ENCODE measurements at places on chromosomes 3 and 15.
A peak's percentile ranks its signal among the peaks of the same experiment; 100 is the strongest.

DNA sequence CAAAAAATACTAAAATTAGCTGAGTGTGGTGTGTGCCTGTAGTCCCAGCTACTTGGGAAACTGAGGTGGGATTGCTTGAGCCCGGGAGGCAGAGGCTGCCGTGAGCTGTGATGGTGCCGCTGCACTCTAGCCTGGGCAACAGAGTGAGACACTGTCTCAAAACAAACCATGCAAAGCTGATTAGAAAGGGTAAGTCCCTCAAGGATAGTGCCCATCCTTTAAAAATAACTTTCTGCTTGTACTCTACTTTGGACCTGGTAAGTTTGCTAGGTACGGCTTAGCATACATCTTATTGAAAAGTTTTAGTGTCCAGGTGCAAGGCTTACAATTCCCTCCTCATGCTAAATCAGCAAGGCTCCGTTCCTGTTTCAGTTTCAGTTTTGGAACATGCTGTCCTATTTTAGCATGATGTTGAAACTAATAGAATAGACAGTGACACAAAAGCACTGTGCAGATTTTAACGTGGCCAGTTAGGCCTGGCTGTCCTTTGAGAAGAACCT is 21.4 kb downstream of the FEM1B start:
- DNase-seq, result peak; percentile 21

DNA sequence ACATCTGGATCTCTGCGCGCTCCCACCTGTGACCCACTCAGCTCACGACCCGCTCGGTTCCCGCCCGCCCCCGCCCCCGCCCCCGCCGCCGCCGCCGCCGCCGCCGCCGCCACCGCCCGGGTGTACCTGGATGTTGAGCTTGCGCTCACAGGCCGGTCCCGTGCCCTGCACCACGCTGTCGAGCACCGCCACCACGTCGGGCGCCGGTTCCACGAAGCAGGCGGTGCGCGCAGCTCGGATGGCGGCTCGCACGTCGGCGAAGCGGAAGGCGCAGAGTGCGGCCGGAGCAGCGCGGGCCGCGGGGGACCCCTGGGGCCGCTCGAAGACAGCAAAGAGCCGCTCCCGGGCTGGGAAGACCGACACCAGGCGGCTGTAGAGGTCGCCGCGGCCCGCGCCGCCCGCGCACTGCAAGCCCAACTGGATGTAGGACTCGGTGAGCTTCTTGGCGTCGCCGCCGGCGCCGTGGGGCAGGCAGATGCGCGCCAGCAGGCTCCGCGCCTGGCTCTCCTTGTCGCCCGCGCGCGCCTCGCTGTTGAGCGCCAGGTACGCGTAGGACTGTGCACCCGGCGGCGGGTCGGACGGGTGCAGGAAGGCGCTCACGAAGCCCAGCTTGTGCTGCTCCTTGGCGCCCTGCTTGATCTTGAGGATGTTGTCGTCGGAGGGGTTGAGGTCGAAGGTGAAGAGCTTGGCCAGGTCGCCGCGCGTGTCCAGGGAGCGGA is 1.1 kb downstream of the PLXND1 start:
- DNase-seq, result peak; percentile 50

GRCh38 chr3:168025076-168025475 is 70.6 kb downstream of the GOLIM4 start:
- peak; percentile 10 for DNase-seq

- no peak for DNase-seq
Observed at GRCh38 chr15:55782901-55783300, 39.9 kb upstream of the PRTG start.

GRCh38 chr3:54139630-54140029 is 17.3 kb downstream of the CACNA2D3 start:
- DNase-seq, result no peak

DNA sequence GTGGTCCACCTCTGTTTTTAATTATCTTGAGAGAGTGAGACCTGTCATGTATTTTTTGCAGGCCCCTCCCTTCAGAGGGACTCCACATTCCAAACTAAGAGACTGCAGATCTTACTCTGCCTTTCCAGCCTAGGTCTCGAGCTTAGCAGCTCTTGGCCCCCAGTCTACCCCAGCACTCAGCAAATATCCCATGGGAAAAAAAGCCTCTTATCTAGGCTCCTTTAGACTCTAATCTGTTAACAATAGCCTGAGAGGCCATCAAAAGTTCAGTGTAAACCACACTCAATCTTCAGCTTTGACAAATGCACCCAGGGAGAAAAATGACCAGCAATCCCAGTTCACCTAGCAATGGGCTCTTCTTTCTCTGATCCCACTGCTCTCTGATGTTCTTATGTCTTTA is 8.6 kb upstream of the BLM start:
- DNase-seq, result no peak

GRCh38 chr3:11655196-11655928 is 11.6 kb upstream of the VGLL4 start:
- DNase-seq, result peak; percentile 40

DNA sequence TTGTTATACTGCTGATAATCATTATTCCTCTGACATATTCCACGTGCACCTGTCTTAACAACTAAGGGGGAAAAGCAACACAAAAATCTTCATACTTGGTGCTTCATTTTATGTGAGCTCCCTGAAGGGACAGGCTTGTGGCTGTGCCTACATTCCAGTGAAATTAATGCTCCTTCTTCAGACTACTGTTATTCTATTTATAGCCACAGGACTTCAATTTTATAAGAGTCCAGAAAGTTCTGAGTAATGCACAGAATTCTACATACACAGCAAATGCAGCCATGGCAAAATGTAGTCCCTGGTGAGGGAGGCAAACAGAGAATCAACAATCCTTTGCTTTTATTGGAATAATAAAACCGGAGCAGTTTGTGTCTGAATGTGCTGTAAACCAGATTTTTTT is 417.1 kb downstream of the RBMS3 start:
- peak; percentile 42 for DNase-seq

DNA sequence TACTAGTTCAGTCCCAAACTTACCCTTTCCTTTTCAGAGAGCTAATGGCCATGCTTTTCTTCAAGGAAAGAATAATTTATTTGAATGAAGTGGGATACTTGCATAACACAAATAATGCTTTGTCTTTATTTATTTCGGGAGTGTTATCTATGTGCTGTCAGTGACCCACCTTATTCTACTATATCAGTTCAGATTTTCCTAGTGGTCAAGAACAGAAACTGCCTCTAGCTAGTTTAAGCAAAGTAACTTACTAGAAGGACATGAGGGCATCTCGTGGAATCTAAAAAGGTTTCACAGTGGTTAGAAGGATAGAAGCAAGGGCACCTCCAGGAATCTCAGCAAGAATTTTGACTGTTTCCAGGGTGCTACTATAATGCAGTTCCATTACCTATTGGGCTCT is 3.8 kb upstream of the TIMMDC1 start:
- DNase-seq, result peak; percentile 37

DNA sequence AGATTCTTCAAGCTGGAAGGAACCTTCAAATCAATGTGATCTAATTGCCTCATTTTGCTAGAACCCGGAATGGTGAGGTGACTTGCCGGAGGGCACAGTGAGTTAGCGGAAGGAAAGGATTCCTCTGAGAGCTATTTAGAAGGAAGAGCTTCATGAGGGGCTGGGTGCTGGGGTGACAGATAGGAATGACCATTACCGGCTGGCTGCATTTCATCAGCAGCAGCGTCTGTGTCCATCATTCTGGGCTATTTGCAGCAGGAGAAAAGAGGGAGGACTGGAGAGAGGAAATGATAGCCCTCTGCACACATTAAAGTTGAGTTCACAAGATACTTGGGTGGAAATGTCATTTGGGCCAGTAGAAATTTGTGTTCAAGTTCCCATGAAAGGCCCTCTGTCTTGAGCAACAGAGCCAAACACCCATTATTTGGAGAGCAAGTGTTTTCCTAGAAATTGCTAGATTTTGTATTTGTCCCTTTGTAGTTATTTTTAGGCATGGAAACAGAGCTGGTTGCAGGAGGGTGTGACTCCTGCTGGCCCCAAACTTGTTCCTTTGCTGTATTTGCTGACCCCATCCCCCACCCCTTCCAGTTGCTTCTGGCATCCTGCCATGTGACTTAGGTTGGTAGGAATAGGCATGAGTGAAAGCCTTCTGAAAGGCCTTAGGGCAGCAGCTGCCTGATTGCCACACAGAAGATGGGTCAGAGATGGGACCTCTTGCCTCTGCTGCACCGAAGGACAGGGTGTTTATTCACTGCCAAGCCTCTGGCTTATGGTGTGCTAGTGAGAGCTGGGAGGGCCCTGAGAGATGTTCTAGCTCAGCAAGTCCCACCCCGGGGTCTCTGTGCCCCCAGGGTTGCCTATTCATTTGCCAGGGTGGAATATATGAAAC is 87.5 kb upstream of the PLXNA1 start:
- DNase-seq, result peak; percentile 25

DNA sequence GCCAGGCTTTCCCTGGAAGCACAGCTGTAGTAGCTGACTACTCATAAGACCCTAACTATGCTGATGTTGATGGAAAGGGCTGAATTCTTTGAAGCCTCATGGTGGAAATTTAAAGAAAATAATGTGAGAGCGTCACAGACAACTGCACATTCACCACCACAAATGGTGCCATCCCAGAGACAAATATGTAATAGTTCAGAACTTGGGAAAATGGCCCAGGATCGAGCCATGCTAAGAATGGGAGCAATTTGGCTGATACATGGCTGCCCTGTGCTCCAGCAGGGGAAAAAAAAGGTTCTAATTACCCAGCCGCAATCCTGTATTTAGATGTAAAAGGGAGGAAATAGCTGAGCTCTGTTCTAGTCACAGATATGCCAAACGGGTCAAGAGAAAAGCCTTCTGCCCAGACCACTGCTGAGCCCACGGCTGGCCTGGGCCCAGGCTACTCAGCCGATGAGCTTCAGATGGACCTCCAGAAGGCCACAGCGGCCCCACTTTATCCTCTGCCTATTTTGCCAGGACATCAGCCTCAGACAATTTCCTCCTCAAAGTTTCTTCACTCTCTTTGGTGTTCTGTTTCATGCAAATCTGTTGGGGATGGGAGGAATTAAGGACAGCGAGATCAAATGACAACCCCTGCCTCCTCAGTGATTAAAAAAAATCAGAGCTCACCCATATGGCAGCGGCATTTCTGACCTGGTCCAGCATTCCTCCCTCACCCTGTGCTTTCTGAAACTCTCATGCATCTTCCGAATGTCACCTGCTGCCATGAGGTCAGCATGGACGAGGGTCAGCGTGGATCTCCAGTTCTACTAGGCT is 54.5 kb upstream of the MEX3B start:
- DNase-seq, result no peak

GRCh38 chr3:111763968-111764367 is 95.1 kb upstream of the PHLDB2 start:
- no peak for DNase-seq

GRCh38 chr15:60649845-60650548 is 171.1 kb upstream of the ICE2 start:
- DNase-seq, result no peak

GRCh38 chr3:55201779-55202178 is 273.9 kb upstream of the LRTM1 start:
- DNase-seq, result no peak

- no peak for DNase-seq
Observed at GRCh38 chr3:165938986-165939540, 101.8 kb upstream of the BCHE start.

GRCh38 chr15:66404532-66404931 is 17.8 kb downstream of the MAP2K1 start:
- DNase-seq, result no peak

DNA sequence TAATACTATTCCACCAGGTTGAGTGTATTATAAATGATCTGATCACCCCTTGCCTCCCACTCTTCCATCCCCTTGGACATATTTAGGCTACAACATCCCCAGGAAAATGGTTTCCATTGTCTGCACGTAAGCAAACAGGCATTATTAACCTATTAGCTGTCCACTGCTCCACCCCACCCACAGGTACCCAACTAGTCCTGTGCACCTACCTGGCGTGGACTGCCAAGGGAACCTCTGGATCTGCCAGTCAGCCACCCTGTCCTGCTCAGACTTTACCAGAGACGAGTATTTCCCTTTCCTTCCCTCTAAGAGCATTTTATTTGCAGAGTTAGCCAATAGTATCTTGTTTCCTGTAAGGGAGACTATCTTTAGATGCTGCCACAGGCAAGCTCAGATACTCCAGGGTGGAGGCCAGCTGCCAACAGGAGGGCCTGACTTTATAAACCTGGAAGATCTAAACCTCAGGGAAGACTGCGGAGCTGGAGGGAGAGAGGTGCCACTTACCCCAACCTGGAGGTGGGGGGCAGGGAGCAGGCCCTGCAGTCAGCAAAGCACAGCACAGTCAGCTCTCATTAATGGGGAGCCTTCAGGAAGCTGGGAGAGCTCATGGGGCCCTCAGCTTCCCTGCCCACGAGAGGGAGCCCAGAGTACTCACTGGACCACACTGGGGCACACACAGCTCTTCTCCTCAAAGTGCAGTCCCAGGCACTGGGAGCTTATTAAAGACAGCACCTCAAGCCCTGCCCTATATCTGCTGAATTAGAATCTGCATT is at the start of gene CX3CR1:
CX3CR1 (minus strand) TSS at position 292 of the 773 bp plus-strand sequence. CDS start 13,527 bp downstream, outside the sequence.
- DNase-seq, result no peak

GRCh38 chr15:87538327-87538834 is 718.2 kb downstream of the NTRK3 start:
- DNase-seq, result no peak

- DNase-seq, result no peak
Observed at GRCh38 chr3:43926055-43926454, 235.3 kb downstream of the ABHD5 start.

DNA sequence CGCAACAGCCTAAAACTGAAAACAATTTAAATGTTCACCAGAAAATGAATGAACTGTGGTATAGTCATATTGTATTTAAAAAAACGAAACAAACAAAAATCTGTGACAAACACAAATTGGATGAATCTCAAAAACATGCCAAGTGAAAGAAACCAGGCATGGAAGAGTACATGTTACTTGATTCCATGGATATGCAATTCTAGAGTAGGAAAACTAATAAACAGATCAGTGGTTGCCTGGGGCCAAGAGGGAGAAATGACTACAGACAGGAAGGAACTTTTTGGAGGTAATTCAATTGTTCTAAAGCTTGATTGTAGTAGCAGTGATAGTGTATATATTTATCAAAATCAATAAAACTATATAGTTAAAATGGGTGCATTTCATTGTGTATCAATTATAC is 16.8 kb downstream of the UBE3A start:
- no peak for DNase-seq

GRCh38 chr3:12255393-12255792 is 33.5 kb upstream of the PPARG start:
- no peak for DNase-seq

GRCh38 chr3:119733812-119734211 is 31.0 kb downstream of the CFAP91 start:
- DNase-seq, result no peak

GRCh38 chr3:168524129-168524528 is 428.4 kb upstream of the GOLIM4 start:
- DNase-seq, result no peak

DNA sequence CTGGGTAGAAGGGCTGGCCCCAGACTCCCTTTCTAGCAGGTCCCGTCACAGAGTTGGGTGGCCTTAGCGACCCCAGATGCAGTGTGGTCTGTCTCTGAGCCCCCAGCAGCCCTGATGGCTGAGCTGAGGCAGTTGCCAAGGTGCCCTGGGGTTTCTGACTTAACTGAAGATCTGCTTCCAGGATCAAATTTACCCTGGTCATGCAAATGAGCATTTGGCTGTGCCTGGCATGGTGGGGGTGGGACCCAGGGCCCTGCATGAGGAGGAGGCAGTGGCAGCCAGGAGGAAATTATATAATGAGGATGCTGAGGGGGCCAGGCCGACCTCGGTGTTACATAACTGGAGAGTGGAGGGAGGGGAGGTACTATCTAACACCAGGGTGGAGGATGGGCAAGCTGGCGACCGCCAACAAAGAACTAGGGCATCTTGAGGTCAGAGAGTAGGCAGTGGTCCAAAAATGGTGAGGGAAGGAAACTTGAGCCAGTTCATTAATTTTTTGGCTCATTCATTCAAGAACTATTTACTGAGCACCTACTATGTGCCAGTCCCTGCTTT is 16.4 kb downstream of the PLEKHO2 start:
- no peak for DNase-seq

- no peak for DNase-seq
Observed at GRCh38 chr15:90583471-90584252, 53.9 kb downstream of the CRTC3 start.

Measured in ELR (cell line).